ENCODE measurements at places on chromosomes 1 and 21.

DNA sequence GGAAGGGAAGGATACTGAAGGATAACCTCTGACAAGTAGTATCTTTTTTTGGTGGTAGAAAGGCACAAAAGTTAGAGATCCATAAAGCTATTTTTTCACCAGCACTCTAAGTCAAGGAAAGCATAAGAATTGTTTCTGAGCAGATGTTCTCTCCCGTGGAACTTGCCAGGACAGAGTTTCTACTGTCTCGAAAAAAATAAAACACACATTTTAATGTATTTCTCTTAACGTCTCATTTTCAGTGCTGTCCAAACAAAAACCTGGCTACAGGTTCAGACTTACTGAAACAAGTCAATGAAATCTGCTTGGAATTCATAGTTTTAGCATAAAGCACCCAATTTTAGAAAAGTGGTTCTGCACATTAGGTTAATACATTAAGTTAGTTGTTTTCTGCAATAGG lies 338.3 kb downstream of the LTN1 start:
- no peak for DNase-seq

DNA sequence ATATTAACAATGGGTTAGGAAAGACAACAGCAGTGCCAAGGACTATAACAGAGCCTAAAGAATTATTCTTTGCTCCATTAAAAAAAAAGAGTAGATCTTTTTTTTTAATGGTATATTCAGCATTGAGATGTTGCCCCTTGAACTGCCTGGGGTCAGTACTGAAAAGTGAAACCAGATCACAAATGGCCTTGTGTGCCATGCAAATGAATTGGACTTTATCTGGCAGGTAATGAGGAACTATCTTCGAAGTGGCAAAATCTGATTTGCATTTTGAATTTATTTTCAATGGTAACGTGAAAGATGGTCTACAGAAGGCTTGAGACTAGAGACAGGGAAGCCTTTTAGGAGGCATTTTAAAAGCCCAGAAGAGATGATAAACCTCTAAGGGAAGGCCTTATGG lies 21.4 kb upstream of the PKN2 start:
- no peak for DNase-seq

DNA sequence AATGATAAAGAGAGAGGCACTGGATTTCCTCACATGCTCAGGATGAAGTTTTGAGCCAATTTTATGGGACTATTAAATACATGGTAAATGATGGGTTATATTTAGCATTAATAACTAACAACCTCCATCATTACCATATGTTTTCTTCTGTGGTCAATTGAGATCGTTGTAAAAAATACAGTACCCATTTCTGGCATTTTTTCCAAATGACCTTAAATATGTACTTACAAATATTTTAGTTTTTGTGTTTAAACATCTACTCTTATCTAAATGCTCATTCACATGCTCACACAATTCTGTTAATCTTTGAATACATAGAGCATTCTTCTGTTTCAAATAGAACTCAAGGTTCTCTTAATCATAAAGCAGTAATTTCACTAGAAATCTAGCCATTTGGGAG lies 330.0 kb upstream of the BRINP3 start:
- no peak for DNase-seq

DNA sequence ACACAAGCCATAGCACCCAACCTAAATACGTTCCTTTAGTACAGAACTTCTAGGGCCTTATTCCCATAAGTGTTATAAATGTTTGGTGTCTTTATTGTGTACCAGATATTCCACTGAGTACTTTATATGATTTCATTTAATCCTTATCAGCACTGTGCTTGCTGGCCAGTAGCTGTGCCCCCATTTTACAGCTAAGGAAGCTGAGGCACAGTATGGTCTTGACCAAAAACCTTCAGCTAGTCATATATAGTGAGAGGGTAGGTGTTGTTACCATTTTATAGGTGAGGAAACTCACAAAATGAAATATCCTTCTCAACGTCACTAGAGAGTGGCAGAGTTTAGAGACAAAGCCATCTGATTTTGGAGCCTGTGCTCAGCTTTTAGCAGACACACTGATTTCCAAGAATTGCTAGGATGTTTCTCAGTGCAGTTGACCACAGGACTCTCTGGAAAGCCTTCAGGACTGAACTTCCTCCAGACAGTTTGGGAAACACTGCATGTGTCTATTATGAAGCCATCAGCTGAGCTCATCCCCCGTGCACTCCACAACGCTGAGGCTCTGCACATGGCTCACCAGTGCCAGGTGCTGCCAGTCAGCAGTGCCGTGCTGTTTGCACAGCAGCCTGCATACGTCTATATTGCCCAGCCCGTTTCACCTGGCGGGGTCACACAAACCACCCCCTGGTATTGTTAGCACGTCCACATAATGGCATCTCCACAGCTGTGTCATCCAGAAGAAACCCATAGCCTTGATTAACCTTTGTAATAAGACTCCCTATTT lies 15.4 kb downstream of the NPPA start:
- no peak for DNase-seq

DNA sequence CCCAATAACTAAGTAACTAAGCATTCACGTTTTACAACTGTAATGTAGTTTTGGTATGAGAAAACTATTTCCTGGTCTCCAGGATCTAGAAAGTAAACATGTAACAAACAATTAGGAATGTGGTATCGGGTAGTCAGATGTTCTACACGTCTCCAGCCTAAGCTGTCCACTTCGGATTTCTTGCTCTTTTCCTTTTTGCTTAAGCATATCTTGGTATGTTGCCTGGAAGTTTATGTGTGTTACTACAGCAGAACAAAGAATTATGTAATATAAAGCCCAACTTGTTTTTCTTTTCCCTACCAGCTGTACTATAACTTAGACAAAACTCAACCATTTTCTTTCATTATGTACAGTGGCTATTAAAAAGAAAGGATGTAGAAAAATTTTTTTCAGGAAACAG lies 20.4 kb upstream of the WARS2 start:
- no peak for DNase-seq

- no peak for DNase-seq
Observed at GRCh38 chr1:115277276-115277675, 60.8 kb downstream of the NGF start.

DNA sequence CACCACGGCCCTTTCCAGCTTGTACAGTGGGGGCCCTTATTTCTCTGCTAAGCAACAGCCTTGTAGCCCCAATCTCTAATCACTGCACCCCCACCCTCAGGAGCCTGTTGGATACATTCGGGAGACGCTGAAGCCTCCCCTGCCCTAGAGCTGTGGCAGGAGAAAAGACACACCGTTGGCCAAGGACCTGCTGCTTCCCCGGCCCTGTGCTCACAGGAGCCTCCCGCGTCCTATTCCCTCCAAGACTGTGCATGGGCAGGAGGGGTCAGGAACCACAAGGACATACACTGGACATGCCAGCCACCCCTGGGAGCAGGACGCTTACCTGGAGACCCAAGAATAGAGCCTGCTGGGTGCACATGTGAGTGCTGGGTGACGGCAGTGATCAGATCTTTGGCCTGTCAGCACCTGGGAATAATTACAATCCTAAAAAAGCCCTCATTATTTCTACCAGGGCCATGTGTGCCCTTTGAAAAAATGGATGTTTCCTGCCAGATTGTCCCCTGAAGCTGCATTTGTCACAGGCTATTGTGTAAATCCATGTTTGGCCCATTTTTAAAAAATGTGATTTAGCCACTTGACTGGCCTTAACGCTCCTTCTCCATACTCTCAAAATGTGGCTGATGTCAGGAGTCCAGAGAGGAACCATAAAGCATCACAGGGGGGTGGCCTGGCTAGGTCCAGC lies 590.6 kb downstream of the MATN1 start:
- no peak for DNase-seq

DNA sequence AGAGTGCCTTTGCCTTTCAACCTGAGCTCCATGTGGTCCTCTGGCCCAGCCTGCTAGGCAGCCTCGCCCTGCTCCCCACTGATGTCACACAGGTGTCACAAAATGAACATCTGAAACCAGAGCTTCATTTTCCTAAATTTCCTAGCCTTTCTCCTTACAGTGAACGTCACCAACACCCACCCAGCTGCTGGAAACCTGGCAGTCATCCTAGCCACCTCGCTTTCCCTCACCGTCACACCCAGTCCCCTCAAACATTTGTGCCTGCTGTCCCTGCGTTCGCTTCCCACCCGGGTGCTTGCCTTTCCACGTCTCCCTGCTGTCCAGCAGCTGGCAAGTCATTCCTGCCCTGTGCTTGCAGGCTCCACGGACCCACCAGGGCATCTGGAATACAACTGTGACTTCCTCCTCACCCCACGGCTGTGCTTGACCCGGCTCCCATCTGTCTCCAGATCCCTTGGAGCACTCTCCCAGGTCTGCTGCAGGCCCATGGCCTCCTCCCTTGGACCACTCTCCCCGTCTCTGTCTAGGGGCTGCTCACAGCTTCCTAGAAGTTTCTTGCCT lies 23.5 kb downstream of the ADARB1 start:
- no peak for DNase-seq

DNA sequence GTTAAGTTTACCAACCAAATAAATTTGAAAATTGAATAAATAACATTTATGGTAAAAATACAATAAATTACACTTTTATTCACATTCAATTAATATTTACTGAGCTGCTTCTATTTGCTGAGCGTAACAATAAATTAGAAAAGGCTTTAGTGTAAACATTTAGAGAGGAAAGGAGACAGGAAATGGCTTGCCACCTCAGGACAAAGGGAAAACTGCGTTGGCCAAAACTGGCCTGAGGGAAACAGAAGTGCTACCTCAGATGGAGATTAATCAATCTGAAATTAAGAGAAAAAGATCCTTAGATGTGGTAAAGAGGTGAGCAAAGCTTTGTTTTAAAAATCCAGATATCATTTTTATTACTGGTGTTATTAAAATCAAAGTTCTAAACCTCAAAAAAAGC lies 128.0 kb downstream of the SLC44A5 start:
- DNase-seq = no peak

GRCh38 chr1:9218917-9219316 lies 15.7 kb upstream of the H6PD start:
- no peak for DNase-seq

DNA sequence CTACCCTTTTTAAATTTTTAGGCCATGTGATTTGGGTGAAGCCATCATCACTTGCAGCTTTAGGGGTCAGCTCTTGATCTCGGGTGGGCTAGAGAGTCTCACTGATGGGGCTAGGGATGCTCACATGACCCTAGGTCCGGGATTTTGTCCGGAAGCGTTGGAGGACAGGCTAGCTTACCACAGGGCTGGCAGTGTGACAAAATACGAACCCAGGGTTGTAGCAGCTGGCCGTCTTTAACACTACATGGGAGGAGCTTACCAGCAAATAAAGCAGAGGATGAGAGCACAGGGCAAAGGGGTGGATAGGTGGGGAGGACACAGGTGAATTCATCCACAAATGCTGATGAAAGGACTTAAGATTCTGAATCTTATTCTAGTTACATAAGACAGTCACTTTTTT lies 21.9 kb downstream of the GPR161 start:
- no peak for DNase-seq

All from stimulated activated CD8-positive, alpha-beta memory T cell treated with anti-CD3 and anti-CD28 coated beads, Interleukin-2, amount 100 ng/mL, for 48 hours (primary cell).